ENCODE measurements at places on chromosomes 2 and 18.

GRCh38 chr2:132374551-132374950 lies 42.1 kb upstream of the GPR39 start:
- DNase-seq, result no peak

DNA sequence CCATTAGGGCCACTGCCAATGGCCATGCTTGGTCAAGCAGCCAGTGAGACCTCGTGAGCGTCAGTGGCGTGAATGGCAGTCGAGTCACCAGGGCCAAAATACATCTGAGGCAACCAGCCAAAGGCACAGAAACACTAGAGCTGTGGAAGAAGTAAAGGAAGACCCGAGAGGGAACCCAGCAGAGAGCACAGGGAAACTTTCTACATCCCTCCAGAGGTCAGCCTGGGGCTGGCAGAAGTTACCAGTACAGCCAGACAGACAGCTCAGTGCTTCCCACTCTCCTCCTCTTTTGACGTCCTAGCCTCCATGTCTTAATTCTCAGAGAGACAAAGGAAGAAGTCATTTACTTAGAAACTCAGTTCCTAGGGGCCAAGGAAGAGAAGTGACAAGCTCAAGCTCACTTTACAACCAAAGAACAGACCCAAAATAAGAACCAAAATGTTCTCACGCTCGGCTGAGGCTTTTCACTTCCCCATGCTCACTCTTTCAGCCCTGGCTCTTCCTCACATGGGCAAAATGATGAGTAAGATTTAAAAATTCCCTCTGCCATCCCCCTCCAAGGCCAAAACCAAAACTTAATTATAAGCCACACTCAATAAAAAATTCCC lies 8.7 kb downstream of the CYRIA start:
- no peak for DNase-seq

DNA sequence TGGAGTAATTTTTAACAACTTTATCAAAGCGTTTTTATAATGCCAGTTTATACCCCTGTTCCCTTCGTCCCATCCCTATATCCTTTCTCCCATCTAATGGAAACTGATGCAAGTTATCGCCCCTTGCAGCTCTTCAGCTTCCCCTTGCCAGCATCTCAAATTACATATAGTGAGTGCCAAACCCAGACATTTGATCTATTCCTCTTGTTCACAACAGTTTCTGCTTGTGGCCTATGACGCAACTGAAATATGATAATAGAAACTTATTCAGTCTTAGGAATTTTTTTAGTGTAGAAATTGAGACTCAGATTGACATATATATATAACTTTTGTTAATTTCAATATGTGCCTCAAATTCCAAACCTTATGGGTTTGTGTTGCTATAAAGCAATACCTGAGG lies 562.2 kb upstream of the VWC2L start:
- no peak for DNase-seq

DNA sequence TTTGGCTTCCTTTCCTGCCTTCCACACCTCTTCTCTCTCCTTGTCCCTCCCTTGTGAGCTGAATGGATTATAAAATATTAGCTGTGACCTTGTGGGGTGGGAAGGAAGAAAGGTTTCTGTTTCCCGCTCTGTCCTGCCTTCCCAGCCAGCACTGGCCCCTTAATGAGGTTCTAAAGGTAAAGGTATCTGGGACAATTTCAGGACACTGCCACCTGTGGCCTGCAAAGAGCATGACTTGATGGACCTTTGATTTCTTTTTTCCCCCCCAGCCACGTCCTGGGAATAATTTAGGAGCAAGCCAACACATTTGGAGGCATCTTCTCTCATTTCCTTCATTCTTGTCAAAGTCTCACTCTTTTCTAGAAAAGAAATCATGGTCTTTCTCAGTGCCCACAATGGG lies 246.7 kb upstream of the EPAS1 start:
- DNase-seq, result no peak

- no peak for DNase-seq
Observed at GRCh38 chr2:144370937-144371584, 148.9 kb downstream of the ZEB2 start.

DNA sequence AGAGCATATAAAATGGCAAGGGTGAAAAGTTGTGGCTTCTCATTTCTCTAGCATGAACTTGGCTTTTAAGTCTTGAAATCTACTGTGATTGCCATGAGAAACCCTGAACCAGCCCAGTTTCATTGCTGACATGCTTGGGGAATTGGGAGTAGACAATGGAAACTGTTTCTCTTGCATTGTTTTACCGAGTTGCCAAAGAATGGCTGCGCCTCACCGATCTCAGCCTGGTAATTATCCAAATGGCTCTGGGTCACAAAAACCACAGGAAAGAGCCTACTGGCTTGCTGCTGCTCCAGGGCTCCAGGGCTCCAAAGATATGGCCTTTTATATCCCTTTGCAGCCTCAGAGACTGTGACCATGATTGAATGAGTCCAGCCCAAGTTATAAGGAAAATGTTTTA lies 310.4 kb upstream of the NT5C1B start:
- no peak for DNase-seq

- no peak for DNase-seq
Observed at GRCh38 chr18:2471523-2471922, 99.8 kb downstream of the METTL4 start.

GRCh38 chr2:108404784-108405397 lies 27.1 kb downstream of the SULT1C4 start:
- DNase-seq, result no peak

DNA sequence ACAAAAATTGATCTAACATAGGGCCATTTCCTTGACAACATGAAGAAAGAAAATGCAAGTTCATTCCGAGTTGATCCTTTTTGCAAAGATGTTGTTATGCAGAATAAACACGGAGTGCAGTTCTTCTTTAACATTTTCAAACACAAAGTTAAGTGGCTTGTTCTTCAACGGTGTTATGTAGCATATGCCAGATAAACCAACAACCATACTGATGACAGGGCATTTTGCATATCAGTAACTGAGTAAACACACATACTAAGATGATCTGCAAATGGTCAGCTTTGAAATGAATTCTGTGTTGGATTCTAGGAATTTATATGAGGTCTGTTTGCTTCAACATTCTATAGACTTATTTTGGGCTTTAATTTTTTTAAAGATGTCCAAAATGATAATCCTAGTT lies 266.4 kb downstream of the GPD2 start:
- no peak for DNase-seq

DNA sequence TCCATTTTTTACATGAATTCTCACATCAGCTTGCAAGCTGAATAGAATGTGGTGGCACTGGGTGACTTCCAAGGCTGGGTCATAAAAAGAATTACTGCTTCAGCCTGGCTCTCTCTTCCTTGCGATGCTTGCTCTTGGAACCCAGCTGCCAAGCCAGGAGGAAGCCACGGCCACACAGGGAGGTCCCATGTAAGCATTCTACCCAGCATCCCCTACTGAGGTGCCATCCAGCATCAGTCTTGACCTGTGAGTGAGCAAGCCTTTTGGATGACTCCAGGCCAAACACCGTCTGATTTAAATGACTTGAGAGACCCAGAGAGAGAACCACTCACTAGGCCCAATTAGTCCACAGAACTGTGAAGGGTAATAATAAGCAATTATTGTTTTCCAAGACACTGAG lies 750.3 kb upstream of the RAB6C start:
- no peak for DNase-seq

GRCh38 chr2:29332540-29332939 lies 217.3 kb downstream of the CLIP4 start:
- no peak for DNase-seq

GRCh38 chr2:133568598-133568997 lies 335 bp upstream of the NCKAP5 start:
- DNase-seq, result no peak

DNA sequence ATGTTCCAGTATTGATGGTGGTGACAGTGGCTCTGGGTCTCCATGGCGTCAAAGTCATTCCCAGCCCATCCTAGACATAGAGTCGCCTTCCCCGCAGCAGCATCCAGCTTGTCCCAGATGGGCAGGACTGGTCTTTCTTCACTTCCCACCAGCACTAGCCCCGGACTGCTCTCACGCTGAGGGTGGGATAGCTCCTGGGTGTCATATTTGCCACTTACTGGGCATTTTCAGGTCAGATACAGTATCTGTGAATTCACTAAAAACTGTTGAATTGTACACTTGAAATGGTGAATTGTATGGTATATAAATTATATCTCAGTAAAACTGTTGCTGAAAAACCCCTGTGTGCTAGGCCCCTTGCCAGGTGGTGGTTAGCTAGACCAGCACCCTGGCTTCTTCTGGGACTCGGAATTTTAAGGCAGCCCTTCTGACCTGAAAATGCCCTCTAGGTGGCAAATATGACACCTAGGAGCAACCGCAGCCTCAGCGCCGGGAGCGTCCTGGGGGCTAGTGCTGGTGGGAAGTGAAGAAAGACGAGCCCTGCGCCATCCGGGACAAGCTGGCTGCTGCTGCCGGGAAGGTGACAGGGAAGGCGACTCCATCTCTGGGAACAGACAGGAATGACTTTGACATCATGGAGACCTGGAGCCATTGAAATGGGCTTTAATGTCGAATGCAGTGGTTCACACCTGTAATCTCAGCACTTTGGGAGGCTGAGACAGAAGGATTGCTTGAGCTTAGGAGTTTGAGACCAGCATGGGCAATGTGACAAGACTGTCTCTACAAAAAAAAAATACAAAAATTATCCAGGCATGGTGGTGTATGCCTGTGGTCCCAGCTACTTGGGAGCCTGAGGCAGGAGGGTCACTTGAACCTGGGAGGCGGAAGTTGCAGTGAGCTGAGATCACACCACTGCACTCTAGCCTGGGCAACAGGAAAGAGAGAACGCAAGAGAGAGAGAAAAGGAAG lies 56.2 kb downstream of the DDX1 start:
- DNase-seq, result no peak

DNA sequence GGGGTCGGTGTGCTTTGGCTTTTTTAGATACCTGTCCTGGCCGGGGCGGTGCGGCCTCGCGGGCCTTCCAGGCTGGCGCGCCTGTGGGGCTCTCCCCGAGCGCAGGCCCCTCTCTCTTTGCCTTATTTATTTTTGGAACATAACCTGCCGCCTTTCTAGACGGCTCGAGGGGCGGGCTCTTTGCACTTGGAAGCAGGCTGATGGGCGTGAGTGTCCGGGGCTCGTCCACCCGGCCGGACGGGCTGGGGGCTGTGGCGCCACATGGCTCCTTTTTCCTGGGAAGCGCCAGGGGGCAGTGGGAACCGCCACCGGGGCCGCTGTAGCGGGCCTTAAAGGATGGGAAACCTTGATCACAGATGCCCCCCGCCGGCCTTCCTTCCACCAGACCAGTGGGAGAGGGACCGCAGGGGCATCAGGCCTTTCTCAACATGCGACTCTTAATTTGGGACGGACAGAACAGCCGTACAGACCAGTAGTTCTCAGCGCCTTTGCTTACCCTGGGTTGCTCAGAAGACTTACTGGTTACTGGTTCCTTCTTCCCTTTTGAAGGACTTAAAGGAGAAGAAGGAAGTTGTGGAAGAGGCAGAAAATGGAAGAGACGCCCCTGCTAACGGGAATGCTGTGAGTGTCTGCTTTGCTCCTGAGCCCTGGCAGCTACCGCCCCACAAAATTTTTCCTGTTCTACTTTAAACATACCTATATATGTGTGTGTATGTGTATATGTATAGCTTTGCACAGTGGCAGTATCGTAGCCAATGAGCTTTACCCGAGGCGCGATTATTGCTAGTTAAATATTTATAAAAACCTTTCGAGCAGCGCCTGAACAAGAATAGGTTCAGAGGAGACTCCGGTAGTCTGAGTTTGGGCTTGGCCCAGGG lies 2.7 kb downstream of the PTMA start:
- DNase-seq, result no peak

GRCh38 chr2:62794791-62795190 lies 89.3 kb downstream of the EHBP1 start:
- no peak for DNase-seq

DNA sequence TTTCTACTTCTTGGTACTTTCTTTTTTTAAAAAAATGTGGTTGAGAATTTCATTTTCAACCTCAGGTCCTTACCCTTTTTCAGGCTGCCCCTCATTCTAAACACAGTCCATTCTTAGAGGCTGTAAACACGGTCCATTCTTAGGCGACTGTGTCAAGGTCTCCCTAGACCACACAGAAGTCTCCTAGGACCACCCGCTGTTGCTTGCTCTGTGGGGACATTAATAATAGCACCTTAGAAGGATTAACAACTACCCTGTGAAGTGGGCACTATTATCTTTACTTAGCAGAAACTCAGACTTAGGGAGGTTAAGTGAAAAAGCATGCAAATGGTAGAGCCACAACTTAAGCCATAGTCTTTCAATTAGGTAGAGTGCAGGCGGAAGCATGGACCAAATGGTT lies 91.7 kb downstream of the RBMS1 start:
- DNase-seq, result no peak

GRCh38 chr2:200077838-200078237 lies 122.5 kb downstream of the MAIP1 start:
- DNase-seq, result no peak

- DNase-seq, result no peak
Observed at GRCh38 chr2:172021955-172022354, 22.2 kb downstream of the METAP1D start.

GRCh38 chr2:8413589-8414135 lies 268.2 kb upstream of the ID2 start:
- DNase-seq, result no peak

- DNase-seq, result no peak
Observed at GRCh38 chr2:46747297-46747818, 168.2 kb downstream of the MCFD2 start.

DNA sequence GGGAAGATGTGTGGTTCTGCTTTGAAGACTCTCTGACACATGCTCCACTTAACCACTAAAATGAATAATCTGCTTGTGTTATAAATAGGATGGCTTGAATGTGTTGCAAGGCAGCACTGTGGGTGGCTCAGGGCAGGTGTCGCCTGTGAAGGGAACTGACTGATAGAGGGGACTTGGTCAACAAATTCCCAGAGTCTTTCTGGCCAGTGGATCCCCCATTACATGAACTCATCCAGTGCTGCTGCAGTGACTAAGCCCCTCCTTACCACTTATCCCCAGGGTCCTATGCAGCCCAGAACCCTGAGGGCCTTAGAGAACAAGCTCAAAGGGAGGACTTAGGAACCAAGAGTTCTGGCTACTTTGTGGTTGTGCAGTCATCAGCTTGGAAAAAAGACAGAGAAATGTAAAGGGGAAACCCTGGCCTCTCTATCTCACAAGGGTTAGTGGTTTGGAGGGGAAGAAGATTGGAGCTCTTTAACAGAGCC lies 226.2 kb upstream of the TNP1 start:
- DNase-seq, result no peak

DNA sequence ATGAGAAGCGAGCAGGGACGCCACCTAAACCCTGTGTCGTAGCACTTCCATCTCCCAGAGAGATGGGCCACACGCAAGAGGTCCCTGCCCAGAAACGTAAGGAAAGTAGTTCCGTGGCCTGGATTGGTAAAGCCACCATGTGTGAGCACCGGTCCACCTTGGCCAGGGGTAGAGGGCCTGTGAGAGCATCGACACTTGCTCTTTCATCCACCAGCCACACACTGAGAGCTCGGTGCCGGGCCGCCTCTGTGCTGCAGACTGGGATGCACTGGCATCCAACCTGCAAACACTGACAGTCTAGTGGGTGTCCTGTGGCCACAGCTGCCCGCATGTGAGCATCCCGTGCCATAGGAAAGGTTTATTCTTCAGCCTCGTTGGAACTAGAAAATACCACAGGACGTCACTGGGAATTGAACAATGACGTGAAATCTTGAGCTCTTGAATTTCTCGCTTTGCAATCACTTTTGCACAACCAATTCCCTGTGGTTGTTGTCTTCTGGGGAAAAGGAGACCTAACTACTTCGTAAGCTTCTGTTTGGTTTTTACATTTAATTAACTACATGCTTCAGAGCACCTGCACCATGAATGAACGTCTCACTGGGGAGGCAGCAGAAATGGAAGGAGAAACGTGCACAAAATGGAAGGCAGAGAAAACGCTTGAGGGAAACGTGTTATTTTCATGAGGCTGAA lies 212.0 kb upstream of the RAB6C start:
- DNase-seq, result no peak

All from stimulated activated CD4-positive, alpha-beta T cell treated with anti-CD3 and anti-CD28 coated beads, Interleukin-2, amount 100 ng/mL, for 4 hours (primary cell).